OCI-LY7 (cell line): ENCODE measurements at places on chromosomes 6 and 20. TPM values are rescaled to one million over a fixed set of nuclear protein-coding genes. Genes with fewer than 3 reads are reported as not detected.

DNA sequence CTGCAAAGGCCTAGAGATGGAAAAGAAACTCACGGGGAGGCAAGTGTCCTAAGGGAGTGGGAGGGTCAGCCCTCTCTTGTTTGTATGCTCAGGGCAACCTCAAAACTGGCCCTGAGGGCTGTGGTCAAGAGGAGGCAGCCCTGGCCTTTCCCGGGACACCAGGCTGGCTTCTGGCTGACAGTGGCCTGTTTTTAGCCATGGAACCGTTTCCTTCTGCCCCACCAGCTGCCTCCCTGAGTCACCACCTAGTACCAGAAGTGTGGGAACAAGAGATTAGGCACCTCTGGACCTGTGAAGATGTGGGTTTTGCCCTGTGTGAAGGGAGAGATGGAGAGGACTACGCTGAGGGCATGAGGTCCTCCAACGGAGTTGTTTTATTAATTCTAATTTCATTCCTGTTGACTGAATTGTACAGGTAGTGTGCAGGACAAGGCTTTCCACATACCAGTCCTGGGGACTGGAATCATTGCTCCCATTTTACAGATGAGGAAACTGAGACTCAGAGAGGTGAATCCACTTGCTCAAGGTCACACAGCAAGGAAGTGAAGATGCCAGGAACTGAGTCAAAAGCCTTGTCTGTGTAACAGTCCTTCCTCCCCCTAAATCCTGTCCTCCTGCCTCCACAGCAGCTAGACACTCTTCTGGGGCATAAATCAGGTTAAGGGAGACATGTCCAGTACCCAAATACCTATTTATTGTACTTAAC is 5.5 kb downstream of the FOXS1 start:
- DNase-seq: no peak

VGLL2 gene
- not detected in 2 replicates for total RNA-seq

TRIM40 gene
- total RNA-seq: not detected in 2 replicates

DNA sequence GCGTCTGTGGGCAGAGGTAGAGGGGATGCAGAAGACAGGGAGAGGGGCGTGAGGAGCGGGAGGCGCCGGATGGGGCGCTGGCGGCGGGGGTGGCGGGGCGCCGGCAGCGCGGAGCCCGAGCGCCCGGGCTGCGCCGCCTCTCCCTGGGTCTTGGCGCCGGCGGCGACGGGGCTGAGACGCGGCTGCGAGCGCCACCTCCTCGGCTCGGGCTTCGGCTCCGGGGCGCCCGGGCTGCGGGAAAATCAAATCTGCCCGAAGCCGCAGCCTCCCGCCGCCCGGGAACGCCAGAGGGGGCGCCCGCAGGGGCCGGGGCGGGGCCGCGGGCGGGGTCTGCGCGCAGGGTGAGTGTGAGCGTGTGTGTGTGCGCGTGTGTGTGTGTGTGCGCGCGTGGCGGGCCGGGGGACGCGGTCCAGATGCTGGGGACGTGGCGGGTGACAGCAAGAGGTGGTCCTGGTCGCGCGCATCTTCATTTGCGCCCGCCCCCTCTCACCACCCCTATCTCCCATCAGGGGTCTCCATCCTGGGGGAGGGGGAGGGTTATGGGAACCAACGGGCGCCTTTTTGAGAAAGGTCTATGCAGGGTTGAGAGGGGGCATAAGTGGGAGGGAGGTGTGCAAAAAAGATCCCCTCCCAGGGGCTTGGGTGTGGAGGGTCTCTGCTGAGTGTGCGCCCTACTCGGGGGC is 646 bp upstream of the CPNE5 start:
- peak; percentile 11 for DNase-seq

DNA sequence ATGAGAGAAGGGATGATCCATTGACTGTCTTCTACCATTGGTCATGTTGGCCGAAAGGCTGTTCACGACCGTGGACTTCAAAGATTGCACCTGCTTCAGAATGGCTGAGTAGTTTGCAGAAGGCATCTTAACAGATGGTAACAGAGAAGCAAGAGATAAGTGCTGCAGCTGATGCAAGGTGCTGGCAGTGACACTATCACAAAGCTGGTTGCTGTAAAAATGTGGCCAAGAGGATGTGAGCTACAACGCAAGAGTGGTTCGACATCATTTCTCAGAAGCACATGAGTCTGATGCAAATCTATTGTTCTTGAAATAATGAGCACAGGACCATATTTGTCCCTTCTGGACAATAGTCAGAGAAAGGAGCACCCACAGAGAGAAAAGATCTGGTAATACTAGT is 27.0 kb upstream of the ANKEF1 start:
- no peak for DNase-seq

DNA sequence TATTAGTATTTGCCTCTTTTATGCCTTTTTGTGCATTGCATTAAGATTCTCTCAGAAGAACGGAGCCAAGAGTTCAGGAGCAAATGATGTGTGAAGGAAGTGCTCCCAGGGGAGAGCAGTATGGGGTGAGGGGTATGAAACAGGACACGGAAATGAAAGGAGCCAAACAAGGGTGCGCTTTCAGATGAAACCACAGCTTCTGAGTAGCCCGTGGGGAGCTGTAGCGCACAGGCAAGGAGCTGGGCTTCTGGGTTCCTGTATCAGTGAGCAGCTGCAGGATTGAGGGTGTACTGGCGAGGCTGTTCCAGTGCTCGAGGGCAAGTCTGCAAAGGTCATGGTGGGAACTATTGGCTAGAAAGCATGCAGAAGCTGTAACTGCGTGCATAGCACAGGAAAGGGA is 25.4 kb downstream of the ANKEF1 start:
- DNase-seq: peak; percentile 71

PPIL6 gene
- 1.3 and 1.7 TPM in 2 replicates for total RNA-seq
